ENCODE measurements at places on chromosomes 6 and 20.
A peak's percentile ranks its signal among the peaks of the same experiment; 100 is the strongest.

DNA sequence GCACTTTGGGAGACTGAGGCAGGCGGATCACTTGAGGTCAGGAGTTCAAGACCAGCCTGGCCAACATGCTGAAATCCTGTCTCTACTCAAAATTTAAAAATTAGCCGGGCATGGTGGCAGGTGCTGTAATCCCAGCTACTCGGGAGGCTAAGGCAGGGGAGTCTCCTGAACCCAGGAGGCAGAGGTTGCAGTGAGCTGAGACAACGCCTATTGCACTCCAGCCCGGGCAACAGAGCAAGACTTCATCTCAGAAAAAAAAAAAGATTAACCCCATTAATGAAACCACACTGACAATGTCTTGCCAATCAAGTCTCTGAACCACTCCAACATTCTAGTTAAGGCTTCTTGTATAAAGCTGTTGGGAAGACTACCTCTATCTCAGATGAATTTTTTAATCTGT lies 4.0 kb downstream of the PREP start:
- no peak for DNase-seq

DNA sequence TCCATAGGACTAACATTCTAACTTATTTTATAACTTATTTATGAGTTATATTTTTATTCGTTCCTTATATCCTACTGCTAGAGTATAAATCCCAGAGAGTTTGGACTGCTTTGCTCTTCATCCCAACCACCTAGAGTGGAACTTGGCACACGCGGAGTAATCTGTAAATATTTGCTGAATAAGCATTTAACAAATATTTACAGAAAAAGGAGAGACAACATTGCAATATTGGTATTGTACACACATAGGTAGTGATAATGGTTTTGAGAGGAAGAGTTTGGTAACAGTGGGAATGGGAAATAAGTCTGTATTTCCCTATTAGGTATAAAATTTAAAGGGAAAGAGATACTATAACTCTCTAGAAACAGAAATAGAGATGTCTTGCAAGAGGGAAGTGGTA lies 634.8 kb upstream of the CITED2 start:
- DNase-seq = no peak

- DNase-seq = no peak
These were observed 24.4 kb downstream of the DIDO1 start for GRCh38 chr20:62901891-62902290.

- DNase-seq = no peak
These were observed 13.3 kb downstream of the DUSP22 start for GRCh38 chr6:305371-306206.

GRCh38 chr6:87340230-87340629 lies 4.4 kb upstream of the C6orf163 start:
- DNase-seq = no peak

- DNase-seq = peak; percentile 84
These were observed 15.7 kb downstream of the DCBLD1 start for GRCh38 chr6:117498159-117498558.

GRCh38 chr6:154754152-154754551 lies 20.9 kb downstream of the SCAF8 start:
- DNase-seq = peak; percentile 31

GRCh38 chr6:12029979-12030737 lies 18.0 kb downstream of the HIVEP1 start:
- DNase-seq = no peak

DNA sequence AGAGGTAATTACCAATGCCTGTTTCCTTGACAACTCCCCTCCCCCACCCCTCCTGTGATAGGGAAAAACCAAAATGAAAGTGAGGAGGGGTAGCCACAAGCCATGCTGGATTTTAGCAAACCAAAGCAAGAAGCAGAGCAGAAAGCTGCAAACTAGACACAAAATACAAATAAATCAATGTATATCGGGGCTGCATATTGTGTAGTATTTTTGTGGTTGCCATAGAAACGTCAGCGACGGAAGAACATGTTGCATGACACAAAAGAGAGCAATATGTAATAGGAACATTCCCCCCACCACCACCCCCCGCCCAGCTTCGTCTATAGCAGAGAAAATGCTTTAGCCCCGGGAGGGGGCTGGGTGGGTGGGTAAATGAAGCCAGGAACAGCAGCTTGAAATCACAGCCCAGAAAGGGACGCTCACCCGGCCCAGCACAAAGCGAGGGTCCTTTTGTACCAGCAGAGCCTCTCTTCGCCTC lies 548 bp downstream of the AGPAT4 start:
- DNase-seq = peak; percentile 30

- DNase-seq = peak; percentile 31
These were observed 816.5 kb downstream of the BCKDHB start for GRCh38 chr6:80922916-80923455.

DNA sequence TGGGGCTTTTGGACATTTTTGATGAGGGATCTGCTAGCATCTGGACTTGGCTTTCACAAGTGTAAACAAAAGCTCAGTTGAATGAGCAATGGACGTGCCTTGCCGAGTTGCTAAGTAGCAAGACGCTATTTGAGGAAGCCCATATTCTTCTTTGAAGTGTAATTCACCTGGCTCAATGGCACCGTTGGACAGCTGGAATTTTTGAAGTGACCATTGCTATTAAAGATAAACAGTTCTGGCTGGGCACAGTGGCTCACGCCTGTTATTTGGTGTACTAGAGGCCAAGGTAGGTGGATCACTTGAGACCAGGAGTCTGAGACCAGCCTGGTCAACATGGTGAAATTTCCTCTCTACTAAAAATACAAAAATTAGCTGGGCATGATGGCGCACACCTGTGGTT lies 88.8 kb upstream of the SOX4 start:
- DNase-seq = no peak

- DNase-seq = no peak
These were observed 336.4 kb downstream of the CDH26 start for GRCh38 chr20:60294632-60295031.

DNA sequence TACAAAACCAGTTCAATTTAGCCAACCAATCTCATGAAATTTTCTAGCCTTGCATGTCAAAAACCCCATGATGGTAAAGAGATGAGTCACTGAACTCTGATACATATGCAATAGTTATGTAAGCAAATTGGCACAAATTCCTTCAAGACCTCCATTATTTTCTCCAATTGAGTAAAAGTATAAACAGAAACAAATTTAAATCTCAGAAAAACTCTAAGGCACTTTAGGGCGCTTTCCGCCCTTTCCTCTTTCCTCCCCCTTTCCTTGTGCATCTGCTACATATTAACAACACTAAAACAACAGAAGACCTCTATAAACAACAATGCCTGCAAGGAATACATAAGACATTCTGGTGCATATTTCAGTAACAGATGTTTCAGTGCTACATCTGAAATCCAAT lies 48.5 kb downstream of the KIF13A start:
- DNase-seq = peak; percentile 77

GRCh38 chr6:124953808-124954207 lies 8.4 kb upstream of the RNF217 start:
- DNase-seq = no peak

- DNase-seq = peak; percentile 4
These were observed 487.0 kb upstream of the PTCHD4 start for GRCh38 chr6:48597951-48598350.

DNA sequence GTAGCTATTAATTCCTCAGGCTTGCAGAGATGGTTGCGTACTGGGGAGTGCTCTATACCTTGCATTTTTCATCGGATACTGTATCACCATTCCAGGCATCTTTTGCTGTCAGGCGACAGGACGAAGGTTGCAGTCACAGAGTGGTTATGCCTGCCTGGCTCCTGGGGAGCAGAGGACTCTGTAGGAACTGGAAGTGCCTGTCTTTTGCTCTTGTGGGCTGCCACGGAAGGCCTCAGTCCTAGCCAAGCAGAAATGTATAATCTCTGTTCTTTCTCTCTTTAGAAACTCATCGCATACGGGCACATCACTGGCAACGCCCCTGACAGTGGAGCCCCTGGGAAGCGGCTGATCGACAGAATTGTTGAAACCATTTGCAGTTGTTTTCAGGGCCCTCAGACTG lies 29.5 kb downstream of the ARFGEF2 start:
- no peak for DNase-seq

- no peak for DNase-seq
These were observed 674.8 kb upstream of the CITED2 start for GRCh38 chr6:140049251-140049650.

DNA sequence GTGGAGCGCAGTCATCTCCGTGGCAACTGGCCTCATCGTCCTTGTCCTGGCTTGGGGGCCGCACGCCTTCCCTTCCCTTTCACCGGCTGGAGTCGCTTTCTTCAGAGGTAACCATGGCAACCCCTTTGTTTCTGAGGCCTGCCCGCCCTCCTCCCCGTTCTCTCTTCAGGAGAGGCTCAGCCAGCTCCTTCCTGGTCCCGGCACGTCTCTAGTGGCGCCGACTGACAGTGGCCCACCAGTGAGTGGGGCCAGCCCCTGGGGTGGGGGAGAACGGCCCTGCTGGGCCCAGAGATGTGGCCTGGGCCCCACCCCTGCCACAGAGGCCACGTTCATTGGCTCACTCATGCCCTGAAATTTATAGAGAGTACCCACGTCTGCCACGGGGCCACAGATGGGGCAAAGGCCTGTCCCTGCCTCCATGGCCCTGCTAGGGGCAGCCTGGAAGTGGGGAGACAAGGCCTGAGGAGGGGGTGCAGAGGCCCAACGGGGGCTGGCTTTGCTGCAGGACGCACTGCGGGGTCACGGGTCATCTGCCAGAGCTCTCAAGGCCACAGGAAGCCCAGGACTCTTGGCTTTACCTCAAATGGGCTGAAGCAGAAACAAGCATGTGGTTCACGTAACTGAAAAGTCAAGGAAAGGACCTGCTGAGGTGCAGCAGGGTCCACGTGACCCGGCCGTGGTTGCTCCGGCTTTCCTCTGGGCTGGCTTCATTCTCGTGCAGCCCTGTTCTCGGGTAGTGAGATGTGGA lies 1.4 kb upstream of the OSBPL2 start:
- DNase-seq = no peak

GRCh38 chr20:3045816-3046676 lies at the start of gene MRPS26:
TSS of gene MRPS26 (plus strand) at chr20:3046052. CDS start at chr20:3046069, 17 bp downstream.
- peak; percentile 76 for DNase-seq

GRCh38 chr6:73722318-73723060 lies 26.5 kb downstream of the CD109 start:
- peak; percentile 86 for DNase-seq

GRCh38 chr6:76856065-76856464 lies 607.2 kb downstream of the HTR1B start:
- no peak for DNase-seq

DNA sequence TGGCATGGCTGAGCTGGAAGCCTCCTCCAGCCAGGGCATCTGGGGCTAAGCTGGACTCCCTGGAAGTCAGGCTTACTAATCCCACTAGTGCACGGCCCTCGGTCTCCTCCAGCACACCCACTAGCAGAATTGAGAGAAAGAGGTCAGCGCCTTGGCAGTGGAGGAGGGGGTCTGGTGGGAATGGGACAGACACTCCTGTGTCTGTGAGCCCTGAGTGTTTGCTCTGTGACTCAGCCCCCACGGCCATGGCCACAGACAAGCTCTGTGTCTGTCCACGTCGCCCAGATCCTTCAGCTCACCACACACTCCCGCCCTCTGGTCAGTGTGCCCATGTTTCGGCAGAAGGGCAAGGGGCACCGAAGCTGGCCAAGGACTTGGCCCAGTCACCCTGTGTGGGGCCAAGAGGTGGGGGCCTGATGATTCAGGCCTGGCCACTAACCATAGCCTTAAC lies 8.8 kb downstream of the MDFI start:
- DNase-seq = no peak

GRCh38 chr20:1440024-1440423 lies 26.6 kb downstream of the NSFL1C start:
- DNase-seq = no peak

DNA sequence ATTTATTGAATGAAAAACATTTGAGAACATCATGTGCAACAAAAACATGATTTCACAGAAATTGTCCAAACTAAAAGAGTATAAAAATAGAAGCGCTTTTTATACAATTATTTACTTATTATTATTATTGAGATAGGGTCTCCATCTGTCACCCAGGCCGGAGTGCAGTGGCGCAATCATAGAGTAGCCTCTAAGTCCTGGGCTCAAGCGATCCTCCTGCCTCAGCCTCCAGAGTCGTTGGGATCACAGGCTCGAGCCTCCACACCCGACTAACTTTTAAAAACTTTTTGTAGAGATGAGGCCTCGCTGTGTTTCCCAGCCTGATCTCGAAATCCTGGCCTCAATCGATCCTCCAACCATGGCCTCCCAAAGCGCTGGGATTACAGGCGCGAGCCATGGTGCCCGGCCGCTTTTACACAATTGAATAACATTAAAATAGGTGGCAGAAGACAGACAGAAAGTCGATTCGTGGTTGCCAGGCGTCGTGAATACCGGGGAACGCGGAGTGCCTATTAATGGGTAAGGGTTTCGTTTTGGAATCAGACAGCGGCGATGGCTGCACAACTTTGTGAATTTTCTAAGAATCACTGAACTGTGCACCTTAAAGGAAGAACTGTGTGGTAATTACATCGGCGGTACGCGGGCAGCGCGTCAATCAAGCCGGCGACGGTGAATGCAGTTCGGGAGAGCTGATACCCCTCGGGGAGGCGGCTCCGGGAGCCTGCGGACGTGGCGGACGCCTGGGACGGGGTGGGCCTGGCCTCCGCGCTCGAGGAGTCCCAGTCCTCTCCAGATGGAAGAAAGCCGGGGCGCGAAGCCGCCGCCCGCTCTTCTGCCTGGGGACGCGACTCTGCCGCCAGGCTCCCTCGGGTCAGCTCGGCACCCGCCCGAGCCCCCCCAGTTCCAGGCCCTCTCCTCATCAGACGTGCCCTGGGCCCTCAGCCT lies 807 bp downstream of the TBC1D20 start:
- DNase-seq = peak; percentile 35

DNA sequence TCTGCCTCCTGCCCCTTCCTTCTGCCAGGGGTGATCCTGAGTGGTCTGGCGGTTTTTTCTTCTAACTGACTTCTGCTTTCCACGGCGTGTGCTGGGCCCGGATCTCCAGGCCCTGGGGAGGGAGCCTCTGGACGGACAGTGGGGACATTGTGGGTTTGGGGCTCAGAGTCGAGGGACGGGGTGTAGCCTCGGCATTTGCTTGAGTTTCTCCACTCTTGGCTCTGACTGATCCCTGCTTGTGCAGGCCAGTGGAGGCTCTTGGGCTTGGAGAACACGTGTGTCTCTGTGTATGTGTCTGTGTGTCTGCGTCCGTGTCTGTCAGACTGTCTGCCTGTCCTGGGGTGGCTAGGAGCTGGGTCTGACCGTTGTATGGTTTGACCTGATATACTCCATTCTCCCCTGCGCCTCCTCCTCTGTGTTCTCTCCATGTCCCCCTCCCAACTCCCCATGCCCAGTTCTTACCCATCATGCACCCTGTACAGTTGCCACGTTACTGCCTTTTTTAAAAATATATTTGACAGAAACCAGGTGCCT lies 10.2 kb downstream of the SLC29A1 start:
- DNase-seq = no peak

DNA sequence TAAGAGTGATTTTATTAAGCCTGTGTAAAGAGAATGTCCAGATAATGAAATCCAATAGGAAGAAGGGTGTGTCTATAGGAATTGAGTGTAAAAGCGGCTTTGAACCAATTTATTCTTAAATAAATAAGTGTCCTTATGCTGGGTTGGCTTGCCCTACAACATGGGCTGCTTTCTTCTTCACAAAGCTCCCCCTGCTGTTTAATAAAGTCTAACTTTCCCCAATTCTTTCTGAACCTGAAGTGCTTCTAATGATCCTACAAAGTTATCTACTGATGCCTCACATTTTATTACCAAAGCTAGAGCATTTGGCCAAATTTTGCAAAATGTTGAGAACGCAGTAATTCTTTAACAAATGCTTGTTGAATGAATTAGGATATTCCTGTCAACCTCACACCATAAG lies 36.3 kb upstream of the SIRT5 start:
- DNase-seq = peak; percentile 58

GRCh38 chr6:153989989-153990388 lies 49.1 kb upstream of the OPRM1 start:
- DNase-seq = no peak

Measured in fibroblast of upper back skin (primary cell).